ENCODE measurements at places on chromosomes 3 and 15. TPM values are rescaled to one million over a fixed set of nuclear protein-coding genes. Genes with fewer than 3 reads are reported as not detected.

The KCNH8 gene
- total RNA-seq = not detected

The SERP1 gene
- total RNA-seq = 20.1 TPM

- no peak for DNase-seq
Observed at GRCh38 chr3:148366743-148367410, 330.8 kb upstream of the AGTR1 start.

GRCh38 chr3:181753391-181753790 is 41.7 kb downstream of the SOX2 start:
- no peak for DNase-seq
